ENCODE measurements at places on chromosomes 3 and 15.

DNA sequence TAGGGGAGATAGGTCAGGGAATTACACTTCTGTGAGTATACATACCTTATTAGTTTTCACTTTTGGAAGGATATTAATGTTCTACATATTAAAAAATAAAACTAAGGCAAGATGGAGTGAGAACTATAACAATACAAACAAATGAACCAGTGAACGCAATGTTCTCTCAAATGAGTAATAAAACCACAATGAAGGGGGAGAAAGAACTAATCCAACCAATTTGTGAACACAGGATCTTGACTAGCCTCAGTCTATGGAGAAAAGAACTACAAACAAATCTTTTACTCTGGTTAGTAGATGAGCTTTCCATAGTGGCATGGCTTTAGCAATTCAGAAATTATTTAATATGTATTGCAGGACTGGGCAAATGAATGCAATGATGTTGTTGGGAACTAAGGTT lies 26.9 kb upstream of the ATOSA start:
- no peak for DNase-seq

DNA sequence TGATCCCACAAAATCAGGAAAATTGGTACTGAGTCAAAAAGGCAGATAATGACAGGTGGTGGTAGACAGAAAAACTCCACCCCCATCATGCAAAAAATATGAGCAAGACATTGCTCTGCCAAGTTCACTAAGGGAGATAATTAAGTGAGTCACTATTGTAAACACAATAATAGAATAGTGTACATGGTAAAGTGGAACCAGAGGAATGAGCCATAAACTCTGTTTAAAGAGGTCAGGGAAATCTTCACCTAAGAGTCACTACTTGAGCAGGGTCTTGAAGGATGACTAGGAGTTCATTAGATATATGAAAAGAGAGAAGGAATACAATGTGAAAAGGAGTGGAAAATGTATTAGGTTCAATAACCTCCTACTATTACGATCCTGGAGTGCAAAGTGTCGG lies 213.4 kb upstream of the PEX5L start:
- DNase-seq: no peak

GRCh38 chr15:73058437-73058836 lies 6.2 kb downstream of the NEO1 start:
- DNase-seq: no peak

DNA sequence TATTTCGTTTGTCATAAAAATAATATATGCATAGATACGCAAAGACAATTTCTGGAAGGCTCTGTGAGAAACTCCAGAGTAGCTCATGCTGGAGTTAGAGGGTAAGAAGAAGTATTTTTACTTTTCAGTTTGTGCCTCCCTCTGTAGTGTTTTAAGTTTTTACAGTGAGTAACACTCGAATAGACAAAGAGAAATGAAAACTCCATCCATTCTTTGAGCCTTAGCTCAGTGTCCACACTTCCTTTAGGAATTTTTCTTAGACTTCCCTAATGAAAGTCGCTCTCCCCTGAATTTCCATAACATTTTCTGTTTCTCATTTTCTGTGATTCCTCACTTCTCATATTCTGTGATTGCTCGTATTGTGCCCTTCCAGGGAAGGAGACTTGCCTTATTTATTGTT lies 2.1 kb downstream of the BLOC1S6 start:
- DNase-seq: no peak

DNA sequence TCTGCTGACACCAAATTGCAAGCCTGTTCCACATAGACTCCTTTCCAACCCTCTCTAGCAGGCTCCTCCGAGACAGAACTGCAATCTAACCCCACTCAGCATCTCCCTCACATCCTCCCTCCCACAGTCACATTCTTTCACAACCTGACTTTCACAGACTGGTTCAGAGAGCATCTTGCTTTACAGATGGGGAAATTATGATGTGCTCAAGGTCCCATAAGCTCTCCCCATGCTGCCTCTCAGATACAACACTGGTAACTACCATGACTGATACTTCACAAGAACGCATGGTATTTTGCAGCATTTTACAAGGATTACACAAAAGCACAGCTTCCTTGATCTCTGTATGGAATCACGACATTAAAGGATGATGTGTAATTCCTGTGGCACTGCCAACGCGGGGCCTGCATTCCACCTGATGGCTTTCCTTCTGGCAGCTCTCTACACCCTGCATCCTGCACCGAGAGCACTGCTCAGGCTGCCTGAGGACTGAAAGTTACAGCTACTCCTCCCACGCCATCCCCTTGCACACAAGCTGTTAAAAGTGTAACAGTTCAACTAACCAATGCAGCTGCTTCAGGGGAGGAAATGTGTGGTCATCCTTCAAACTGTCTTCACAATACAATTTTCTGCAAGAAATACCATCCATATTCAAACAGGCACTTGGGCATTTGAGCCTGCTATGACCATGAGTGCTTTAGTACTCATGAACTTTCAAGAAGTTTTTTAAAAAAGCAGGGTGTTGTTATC lies 27.6 kb downstream of the TBC1D2B start:
- no peak for DNase-seq

DNA sequence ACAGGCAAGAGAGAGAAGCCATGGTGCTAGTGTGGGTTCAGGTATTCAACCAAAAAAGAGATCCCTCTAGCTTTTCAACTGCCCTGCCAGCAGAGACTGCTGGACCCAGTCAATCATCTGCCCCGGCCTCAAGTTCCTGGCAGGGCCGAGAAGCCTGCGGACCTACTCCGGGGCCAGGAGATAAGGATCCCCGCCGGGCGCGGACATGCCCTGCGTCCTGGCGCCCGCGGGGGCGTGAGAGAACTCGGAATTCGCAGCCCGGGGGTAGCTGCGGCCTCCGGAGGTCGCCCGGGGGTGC lies 821 bp upstream of the MAGI1 start:
- DNase-seq: no peak

GRCh38 chr3:43932921-43933320 lies 242.2 kb downstream of the ABHD5 start:
- DNase-seq: no peak

DNA sequence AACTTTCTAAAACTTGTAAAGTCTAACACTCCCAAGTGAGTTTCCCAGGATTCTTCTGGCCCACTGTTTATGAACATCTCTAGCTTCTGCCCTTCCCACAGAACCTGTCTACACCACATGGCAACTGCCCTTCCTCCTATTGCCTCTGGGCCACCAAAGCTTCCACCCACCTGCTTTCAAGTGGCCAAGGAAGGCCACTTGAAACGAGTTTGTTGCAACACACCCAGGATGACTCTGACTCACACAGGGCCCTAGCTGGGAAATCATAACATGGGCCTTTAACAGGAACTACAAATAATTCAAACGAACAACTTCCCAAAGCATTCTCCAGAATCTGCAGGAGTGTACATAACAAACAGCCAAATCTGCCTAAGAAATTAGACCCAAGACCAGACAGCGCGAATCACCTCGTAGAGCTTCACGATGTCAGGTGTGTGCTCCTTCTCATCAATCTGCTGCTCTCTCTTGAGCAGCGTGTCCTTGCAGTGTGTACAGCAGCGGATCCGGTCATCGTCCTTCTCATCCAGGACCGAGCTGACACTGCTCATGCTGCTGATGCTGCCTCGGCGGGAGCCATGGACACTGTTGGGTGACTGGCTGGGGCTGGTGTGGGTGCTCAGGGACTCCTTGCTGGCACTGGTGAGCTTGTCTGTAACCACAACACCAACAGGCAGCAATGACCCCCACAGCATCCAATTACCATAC lies 16.8 kb downstream of the RBSN start:
- no peak for DNase-seq

GRCh38 chr3:11077466-11077865 lies 76.8 kb upstream of the HRH1 start:
- DNase-seq: no peak

- no peak for DNase-seq
These were observed 240.4 kb downstream of the RBMS3 start for GRCh38 chr3:29521293-29521692.

GRCh38 chr3:36025232-36025631 lies 355.1 kb upstream of the STAC start:
- DNase-seq: no peak

GRCh38 chr15:27989427-27989826 lies 109.7 kb downstream of the OCA2 start:
- no peak for DNase-seq

DNA sequence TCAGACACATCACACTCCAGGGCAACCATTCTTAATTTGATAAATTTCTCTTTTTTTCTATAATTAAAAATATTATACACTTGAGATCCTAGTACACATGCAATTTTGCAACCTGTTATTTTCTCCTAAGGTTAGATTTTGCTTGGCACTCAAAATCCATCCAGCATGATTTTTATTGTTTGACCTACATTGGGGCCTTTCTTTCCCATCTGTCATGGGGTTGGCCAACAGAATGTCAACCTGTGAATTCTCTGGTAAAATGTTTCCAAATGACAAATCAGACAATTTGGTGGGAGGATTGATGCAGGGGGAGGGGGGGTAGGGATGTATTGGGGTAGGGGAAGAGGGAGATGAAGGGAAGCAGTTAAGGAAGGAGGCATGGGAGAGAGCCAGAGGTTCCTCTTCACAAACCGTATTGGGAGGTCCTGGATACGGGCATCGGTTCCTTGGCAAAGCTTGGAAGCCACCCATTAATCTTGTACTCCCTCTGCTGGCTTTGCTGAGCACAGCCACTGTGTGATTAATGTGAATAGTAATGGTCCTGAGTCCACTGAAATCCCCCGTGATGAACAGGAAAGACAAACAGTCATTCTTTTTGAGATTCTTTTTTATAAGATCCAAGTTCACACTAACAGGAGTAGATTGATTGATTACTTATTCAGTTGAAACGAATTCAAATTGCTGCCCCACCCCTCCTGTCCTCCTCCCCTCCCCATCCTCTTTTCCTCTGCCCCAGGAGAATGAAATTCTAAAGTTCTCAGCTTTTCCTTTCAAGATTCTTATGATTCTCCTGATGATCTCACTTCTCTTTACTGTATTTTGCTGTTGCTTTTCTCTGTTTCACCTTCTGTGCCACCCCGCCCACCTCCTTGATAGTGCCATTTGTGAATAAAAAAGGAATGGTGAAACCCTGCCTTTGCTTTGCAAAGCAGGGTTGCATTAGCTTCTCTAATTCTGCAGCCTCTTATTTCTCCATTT lies 82.2 kb upstream of the SLC25A26 start:
- no peak for DNase-seq

DNA sequence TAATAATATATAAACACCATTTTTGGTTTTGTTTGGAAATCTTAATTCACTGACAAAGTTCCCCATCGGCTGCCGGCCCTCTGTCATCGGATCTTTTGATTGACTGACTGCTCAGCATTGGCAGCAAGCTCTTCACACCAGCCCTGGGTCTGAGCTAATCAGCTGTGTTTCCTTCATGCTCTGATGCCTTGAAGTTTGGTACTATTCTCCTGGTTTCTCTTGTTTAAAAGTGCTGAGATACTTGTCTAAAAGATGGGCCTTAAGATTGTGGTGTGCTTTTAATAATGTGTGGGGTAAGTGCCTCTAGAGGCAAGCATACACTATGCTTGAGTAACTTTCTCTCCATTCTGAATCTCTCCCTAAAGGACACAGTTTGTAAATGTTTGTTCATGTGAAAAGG lies 415.5 kb upstream of the TPRG1 start:
- peak; percentile 20 for DNase-seq

DNA sequence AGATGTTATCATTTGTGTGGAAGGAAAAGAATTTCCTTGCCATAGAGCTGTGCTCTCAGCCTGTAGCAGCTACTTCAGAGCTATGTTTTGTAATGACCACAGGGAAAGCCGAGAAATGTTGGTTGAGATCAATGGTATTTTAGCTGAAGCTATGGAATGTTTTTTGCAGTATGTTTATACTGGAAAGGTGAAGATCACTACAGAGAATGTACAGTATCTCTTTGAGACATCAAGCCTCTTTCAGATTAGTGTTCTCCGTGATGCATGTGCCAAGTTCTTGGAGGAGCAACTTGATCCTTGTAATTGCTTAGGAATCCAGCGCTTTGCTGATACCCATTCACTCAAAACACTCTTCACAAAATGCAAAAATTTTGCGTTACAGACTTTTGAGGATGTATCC lies 15.1 kb downstream of the KLHL24 start:
- DNase-seq: no peak

DNA sequence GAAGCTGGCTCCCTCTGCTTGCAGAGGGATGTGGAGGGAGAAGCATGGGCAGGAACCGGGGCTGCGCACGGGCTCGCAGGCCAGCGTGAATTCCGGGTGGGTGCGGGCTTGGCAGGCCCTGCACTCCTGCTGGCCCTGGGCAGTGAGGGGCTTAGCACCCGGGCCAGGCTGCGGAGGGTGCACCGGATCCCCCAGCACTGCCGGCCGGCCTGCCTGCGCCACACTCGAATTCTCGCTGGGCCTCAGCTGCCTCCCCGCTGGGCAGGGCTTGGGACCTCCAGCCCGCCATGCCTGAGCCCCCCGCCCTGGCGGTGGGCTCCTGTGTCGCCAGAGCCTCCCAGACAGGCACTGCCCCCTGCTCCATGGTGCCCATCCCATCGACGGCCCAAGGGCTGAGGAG lies 47.6 kb upstream of the SPATA12 start:
- DNase-seq: no peak

GRCh38 chr15:27135151-27135550 lies 164.2 kb downstream of the GABRG3 start:
- DNase-seq: no peak

GRCh38 chr3:143065364-143065763 lies 54.2 kb upstream of the CHST2 start:
- DNase-seq: no peak

GRCh38 chr3:13122081-13123012 lies 49.1 kb upstream of the IQSEC1 start:
- DNase-seq: no peak

- DNase-seq: no peak
These were observed 23.6 kb upstream of the LINGO1 start for GRCh38 chr15:77656294-77656693.
